ENCODE measurements at places on chromosomes 11 and 22.

GRCh38 chr11:30868626-30869081, 282.5 kb upstream of the MPPED2 start:
- no peak for DNase-seq

GRCh38 chr11:117026593-117027330, 71.5 kb downstream of the SIK3 start:
- DNase-seq, result no peak

DNA sequence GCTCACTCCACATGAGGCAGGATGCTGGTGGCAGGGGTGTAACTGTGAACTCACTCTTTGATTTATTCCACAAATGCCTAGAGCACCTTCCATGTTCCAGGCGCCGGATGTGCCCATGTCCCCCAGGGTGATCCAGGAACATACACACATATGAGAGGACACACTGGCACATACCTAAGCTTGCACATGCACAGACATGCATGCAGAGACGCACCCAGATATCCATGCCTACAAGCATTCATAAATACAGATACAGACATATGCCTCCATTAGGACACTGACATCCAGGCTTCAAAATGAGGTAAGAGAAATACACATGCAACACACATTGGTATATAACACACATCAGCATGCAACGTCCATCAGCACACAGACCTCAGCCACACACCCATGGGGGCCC, 4.5 kb downstream of the OSM start:
- DNase-seq, result no peak

DNA sequence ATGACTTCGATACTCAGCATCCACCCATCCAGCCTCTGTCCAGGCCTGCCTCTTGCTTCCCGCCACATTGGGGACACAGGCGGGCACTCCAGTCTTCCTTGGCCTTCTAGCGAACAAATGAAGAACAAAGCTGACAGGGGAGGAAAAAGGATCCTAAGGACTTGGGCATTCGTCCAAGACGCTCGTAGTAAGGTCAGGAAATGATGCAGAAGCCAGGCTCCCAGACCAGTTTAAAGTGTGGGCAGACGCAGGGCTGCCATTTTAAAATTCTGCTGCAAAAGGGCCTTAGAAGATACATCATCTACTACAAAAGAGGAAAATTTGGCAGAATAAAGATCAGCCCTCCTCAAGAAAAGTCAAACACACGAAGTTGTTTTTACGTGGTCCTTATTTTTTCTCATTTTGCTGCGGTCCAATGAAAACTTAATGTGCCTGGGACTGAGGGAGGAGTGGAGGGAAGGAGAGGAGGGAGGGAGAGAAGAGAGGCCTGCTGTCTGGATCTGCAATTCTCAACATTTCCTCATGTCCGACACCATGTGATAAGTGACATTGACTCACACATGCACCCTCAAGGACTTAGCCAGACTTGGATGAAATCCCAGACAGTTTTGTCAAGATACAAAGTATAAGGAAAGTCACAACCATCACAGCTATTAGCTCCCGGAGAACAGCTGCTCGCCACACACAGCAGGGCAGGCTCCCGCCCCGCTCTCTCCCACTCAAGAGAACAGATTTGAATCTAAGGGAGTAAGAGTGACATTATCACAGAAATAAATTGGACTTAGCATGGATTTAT, 5.7 kb downstream of the DNAL4 start:
- no peak for DNase-seq

GRCh38 chr22:45460288-45461109, 42.2 kb upstream of the FBLN1 start:
- no peak for DNase-seq

- no peak for DNase-seq
Observed at GRCh38 chr22:43110927-43111623, 525 bp downstream of the BIK start.

GRCh38 chr11:69659591-69659990, 15.6 kb downstream of the LTO1 start:
- DNase-seq, result no peak

- no peak for DNase-seq
Observed at GRCh38 chr22:38016182-38017151, 32.1 kb upstream of the SOX10 start.

DNA sequence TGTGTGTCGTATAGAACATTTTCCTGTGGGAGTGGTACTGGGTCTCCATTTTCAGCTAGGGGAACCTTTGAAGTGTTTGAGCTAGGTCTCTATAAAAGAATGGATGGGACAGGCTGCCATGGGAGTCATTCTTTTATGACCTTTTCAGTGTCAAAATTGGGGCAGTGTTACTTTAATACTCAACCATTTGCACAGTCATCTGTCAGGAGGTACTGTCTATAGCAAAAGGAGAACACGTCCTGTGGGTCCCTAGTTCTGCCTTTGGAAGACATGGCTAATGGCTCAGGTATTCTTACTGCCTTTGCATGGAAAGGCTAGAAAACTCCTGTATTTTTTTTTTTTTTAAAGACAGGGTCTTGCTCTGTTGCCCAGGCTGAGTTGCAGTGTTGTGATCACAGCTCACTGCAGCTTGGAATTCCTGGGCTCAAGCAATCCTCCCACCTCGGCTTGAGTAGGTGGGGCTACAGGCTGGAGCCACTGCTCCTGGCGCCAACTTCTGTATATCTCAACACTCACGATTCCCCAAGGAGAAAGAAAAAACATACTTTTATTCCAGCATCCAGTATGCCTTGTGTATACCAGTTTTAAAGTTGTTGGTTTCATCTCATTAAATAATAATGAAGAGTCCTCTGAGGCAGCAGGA, 2.1 kb upstream of the ATF4 start:
- no peak for DNase-seq

DNA sequence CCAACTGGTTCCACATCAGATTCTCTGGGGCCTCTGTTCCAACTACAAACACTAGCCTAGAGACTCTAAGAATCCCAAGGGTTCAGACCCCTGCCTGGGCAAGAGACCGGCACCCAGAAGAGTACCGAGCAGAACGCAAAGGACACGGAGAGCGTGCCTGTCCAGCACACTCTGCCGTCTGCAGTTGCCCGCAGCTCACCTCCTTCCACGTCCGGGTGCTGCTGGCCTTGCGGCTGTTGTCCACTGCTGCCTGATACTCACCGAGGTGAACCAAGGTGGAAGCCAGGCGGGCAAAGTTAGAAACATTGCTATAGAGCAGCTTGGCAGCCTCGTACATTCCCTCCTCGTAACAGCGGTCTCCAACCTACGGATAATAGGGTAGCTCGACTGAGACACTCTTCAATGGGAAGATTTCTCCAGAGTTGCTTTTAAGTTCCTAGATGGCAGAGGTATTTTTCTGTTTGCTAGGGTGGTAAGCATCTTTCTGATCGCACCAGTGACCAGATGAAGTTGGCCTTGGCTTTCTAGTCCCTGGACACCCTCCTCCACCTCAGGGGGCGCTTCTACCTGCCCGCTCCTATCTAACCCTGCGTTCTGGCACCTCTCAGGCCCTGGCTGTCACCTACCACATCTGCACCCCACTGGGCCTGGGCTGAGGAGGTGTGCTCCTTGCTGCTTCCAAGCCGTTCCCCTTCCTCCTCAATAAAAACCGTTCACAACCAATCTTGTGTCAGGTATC, 22.8 kb upstream of the SLC25A1 start:
- no peak for DNase-seq

- no peak for DNase-seq
Observed at GRCh38 chr22:40653361-40653760, 16.8 kb upstream of the MRTFA start.

DNA sequence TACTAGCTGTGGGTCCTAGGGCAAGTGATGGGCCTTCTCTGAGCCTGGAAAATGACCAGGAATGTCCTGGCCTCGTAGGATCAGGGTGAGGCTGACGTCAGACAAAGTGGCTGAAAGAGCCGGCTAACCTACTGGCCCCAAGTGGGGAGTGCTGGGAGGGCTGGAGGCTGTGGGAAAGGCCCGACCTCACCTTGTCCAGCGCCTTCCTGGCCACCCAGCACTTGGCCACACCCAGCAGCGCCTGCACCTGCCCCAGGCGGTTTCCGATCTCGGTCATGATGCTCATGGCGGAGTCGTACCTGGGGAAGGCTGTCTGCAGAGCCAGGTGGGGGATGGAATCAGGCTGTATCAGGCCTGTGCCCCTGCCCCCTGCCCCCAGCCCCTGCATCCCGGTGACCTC, 7.5 kb downstream of the RAPSN start:
- DNase-seq, result no peak

DNA sequence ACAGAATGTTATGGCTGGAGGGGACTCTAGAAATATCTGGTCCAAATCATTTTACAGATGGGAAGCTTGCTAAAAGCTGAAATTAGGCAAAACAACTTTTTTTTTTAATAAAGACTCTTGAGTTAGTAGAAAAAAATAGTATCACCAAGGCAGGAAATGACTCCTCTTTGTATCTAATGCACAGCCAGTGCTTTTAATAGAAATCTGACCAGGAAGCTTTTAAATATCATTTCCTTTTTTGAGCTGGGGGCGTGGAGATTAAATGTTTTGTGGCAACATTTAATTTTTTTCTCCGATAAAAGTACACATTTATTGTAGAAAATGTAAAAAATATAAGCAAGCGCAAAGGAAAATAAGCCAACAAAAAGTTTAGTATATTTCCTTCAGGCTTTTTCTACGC, 22.5 kb downstream of the TRAF6 start:
- DNase-seq, result no peak

GRCh38 chr11:85718991-85719807, 33.2 kb upstream of the CCDC89 start:
- DNase-seq, result no peak

- no peak for DNase-seq
Observed at GRCh38 chr11:17489751-17490150, 13.1 kb upstream of the ABCC8 start.

DNA sequence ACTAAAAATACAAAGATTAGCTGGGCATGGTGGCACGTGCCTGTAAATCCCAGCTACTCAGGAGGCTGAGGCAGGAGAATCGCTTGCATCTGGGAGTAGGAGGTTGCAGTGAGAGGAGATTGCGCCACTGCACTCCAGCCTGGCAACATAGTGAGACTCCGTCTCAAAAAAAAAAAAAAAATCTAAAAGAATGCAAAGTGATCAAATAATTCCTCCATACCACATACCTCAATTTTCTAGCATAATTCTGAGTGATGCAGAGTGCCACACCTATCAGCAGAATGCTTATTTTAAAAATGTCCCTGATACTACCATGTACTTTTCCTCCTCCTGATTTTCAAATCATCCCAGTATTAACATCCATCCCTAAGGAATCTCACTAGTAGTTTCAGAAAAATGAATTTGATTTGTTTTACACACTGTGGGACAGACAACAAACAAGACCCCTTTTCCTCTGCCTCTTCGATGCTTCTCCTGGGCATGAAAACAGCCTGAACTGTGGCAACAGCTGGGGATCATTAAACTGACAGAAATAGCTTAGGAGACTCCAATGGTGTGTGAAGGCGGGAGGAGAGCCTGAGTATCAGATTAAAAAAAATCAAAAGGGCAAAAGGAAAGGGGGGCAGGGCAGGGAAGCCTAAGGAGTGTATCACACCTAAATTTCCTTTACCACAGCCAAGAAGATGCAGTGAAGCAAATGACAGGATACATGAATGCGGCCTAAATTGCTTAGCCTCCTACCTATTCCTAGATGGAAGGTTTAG, 114.7 kb downstream of the SGSM3 start:
- DNase-seq, result no peak

DNA sequence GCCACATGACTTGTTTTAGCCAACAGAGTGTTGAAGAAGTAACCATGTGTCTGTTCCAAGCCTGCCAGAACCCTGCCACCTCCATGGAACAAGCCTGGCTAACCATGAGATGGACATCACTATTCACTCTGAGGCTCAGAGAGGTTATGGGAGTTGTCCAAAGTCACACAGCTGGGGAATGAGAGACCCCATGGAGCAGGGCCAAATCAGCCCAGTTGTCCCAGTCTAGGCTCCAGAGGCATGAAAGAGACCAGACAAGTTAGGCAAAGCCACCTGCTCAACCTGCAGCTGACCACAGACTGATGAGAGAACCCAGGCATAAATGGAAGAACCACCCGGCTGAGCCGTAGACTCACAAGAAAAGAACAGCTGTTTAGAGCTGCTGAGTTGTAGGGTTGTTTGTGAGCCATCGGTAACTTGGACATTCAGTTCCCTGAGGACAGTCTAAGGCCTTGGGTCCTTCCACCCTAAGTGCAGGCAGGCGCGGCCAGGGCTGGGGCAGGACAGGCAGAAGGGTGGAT, 74.7 kb upstream of the PHF21B start:
- DNase-seq, result no peak

- no peak for DNase-seq
Observed at GRCh38 chr11:73576185-73576614, 21.7 kb downstream of the FAM168A start.

DNA sequence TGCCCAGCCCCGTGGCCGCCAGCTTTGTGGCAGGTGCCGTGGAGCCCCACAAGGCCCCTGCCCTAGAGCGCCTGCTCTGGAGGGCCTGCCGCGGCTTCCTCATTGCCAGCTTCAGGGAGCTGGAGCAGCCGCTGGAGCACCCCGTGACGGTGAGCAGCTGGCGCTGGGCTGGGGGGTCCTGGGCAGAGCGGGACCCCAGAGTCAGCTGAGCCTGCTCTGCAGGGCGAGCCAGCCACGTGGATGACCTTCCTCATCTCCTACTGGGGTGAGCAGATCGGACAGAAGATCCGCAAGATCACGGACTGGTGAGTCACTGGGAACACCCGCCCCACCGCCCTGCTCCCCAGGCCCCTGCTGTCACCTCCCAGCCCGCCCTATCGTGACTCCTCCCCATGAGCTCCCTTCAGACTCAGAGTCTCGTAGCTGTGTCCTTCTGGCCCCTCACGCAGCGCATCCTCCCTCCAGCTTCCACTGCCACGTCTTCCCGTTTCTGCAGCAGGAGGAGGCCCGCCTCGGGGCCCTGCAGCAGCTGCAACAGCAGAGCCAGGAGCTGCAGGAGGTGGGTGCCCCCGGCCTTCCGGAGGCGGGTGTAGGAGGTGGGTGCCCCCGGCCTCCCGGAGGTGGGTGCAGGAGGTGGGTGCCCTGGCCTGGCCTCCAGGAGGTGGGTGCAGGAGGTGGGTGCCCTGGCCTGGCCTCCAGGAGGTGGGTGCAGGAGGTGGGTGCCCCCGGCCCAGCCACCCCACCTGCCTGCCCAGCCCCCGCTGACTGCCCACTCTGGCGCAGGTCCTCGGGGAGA, 4.7 kb downstream of the TCIRG1 start:
- DNase-seq, result no peak

- no peak for DNase-seq
Observed at GRCh38 chr11:108906329-108906728, 241.5 kb downstream of the DDX10 start.

- no peak for DNase-seq
Observed at GRCh38 chr11:2074266-2074825, 64.8 kb downstream of the IGF2 start.
